Left renal pelvis (tissue), 4 donors: ENCODE measurements at places on chromosomes 1 and 21.

GRCh38 chr1:180905927-180906326 is 6.8 kb upstream of the KIAA1614 start:
- DNase-seq, result no peak

GRCh38 chr1:236914375-236914774 is 89.9 kb downstream of the MT1HL1 start:
- no peak for DNase-seq

- no peak for DNase-seq
These were observed 519.7 kb upstream of the PRMT6 start for GRCh38 chr1:106536741-106537140.

GRCh38 chr1:226051365-226051764 is 11.2 kb upstream of the H3-3A start:
- no peak for DNase-seq

DNA sequence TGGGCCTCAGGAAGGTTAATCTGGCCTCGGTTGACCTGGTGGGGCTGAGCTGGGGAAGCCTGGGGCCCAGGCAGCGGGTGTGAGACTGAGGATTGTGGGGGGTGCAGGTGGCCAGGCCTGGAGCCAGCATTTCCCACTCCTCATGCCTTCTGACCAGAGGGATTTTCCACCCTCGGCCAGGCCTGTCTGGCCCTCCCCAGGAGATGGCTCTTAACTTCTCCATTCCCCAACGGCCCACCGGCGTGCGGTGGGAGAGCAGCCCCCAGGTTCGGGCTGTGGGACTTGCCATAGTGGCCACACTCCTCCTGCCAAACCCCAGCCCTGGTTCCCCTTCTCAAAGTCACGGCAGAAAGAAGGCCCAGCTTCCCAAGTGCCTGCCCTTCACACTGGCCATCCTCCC is 126.5 kb upstream of the RUNX3 start:
- DNase-seq, result no peak

DNA sequence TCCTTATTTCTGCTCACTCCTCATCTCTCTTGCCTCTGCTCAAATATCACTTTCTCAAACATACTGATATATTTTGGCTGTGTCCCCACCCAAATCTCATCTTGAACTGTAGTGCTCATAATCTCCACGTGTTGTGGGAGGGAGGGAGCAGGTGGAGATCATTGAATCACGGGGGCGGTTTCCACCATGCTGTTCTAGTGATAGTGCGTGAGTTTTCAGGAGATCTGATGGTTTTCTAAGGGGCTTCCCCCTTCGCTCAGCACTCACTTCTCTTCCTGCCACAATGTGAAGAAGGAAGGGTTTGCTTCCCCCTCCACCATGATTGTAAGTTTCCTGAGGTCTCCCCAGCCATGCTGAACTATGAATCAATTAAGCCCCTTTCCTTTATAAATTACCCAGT is 26.6 kb downstream of the ZBTB8OS start:
- no peak for DNase-seq

DNA sequence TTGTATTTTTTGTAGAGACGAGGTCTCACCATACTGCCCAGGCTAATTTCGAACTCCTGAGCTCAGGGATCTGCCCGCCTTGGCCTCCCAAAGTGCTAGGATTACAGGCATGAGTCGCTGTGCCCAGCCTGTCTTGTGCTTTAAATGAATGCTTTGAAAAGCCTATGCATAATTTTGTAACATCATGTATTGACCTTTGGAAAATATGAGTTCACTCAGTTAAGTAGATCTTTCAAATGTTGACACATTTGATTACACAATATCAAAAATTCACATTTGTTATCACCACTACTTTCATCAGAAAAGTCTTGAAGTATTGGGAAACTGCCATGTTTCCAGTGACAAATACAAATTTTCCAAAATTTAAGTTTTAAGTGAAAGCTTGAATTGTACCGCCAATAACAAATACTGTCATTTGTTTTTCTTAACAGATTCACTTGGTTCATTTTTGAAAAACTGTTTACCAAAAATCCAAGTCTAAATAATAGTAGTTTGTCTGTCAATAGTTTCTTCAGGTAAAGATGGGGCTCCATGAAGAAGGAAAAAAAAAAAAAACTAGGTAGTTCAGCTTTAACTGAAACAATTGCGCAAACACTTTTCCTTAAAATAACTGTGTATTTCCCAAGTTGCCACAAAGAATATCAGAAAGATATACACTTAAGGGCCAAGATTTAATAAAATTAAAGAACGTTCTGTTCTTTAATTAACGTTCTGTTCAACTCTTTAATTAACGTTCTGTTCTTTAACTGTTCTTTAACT is 233.2 kb upstream of the NR5A2 start:
- DNase-seq, result no peak

GRCh38 chr1:113917400-113918082 is 11.6 kb upstream of the HIPK1 start:
- no peak for DNase-seq

DNA sequence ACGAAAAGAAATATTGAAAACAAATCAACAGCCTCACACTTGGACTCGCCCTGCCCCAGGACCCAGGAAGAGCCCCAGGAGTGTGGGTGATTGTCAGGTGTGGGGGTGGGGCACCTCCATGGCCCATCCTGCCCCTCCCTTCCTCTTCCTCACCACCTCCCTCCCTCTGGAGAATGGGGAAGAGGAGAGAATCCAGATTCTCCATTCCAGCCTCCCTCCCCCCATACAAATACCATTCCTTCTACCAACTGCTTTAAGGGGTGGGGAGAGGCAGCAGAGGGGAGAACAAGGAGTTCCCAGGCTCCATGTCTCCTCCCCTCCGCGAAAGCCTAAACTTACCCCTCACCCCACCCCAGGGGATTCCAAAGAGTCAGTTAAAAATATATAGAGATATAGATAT is 36.7 kb downstream of the MEF2D start:
- DNase-seq, result no peak

- DNase-seq, result no peak
These were observed 61.3 kb downstream of the PRDM16 start for GRCh38 chr1:3130268-3130667.

GRCh38 chr1:178961331-178961730 is 64.4 kb upstream of the FAM20B start:
- DNase-seq, result no peak

DNA sequence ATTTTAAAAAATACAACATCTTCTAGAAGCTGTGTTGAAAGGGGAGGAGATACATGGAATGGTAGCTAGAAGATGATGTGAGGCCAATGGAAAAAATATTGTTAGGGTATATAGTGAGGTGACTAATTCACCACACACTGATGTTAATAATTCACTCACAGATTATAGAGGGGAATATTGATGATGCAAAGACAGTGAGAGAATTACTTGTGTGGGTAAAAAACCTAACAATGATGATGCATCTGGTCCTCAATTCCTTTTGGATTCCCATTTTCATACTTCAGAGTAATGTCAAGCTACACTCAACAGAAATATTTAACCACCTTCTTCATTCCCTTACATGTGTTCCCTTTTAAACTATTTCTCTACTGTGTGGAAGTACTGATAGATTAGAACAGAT is 169.5 kb upstream of the DPYD start:
- no peak for DNase-seq

- DNase-seq, result no peak
These were observed 24.0 kb downstream of the NGF start for GRCh38 chr1:115314092-115314491.

DNA sequence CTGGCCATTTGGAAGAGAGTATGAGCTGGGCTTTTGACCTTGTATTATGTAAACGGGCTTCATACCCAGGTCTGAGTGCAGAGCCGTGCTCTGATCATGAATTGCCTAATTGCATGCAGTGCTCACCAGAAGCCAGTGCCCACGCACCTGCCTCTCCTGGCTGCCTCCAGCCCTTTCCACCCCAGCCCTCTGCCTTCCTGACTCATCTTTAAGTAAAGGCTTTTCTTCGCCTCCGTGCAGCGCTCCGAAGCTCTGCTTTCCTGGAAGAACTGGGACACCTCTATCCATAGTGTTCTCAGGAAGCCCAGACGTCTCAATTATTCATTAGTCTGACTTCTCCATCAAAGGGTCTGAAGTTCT is 413.7 kb downstream of the PTPRU start:
- no peak for DNase-seq

- peak; percentile 58 for DNase-seq
These were observed 318.8 kb downstream of the PCP4 start for GRCh38 chr21:40186045-40186444.

DNA sequence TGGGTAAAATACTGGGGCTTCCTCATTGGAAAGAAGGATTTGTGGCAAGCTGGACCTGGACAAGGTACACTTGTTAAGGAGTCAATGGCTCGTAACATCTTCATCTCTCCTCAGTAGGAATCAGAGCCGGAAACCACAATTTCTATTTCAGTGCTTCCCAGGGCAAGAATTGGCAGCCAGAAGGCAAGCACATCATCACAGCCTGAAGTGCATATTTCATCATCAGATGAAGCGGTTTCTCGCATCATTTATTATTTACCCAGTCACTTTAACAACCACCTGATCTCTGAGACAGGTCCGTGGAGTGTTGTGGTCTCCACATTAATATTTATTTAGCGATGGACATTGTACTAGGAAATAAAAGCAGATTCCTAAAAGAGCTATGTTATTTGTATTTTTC is 55.0 kb downstream of the KCNJ15 start:
- no peak for DNase-seq

DNA sequence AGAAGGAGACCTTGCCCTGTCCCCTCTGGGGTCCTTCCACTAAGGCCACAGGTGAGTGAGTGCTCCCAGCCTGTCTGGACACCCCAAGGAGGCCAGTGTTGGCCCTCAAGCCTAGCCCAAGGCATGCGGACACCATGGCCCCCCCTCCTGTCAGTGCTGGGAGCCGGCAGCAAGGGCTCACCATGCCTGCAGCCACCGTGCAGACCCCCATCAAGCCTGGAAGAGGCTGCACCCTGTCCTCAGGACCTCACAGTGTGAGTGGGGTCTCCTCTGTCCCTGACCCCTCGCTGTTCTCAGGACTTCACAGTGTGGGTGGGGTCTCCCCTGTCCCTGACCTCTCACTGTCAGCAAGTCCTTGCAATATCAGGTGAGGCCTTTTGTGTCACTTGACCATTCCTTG is 33.2 kb upstream of the PRSS38 start:
- no peak for DNase-seq

- no peak for DNase-seq
These were observed 25.6 kb downstream of the RNF187 start for GRCh38 chr1:228512781-228513198.

DNA sequence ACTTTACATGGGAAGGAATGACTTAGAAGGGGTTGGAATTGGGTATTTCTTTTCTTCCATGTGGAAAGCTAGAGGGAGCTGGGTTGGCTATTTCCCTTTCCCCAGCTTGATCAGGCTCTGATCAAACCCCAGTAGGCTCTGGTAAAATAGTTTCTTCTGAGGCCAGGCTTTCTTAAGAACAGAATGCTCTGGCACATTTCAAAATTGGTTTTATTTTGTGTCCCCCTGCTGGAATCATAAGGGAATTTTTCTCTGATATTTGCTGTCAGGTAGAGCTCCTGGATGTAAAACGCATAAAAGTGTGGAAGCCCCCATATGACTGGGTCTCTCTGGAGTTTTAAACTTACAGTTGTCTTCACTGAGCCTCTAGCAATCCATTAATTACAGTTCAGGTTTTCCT is 17.1 kb upstream of the APOBEC4 start:
- DNase-seq, result no peak

DNA sequence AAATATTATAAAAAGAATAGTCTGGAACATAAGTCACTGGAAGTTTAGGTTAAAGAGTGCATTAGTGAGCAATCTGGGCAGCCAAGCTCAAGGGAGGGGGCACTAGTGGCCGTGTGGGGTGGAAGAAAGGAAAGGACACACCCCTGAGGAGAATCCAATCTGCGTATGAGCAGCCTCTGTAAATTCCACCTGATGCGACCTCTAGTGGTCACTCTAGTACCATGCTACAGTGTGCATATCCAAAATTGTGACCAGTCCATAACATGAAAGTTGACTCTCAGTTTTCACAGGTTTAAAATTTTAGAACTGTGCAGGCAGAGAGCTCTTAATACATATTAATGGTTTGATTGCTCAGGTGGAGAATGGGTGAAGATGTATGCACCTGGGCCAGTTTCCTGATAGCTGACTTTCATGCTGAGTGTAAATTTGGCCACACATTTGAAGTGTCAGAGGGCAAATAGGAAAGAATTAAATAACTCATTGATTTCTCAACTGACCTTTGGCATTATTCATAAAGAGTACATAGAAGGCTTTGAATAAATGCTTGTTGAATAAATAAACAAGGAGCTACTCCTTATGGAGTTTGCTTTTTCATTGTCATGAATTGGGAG is 105.9 kb upstream of the C21orf91 start:
- no peak for DNase-seq

- no peak for DNase-seq
These were observed 130.5 kb downstream of the RASAL2 start for GRCh38 chr1:178224358-178224757.

DNA sequence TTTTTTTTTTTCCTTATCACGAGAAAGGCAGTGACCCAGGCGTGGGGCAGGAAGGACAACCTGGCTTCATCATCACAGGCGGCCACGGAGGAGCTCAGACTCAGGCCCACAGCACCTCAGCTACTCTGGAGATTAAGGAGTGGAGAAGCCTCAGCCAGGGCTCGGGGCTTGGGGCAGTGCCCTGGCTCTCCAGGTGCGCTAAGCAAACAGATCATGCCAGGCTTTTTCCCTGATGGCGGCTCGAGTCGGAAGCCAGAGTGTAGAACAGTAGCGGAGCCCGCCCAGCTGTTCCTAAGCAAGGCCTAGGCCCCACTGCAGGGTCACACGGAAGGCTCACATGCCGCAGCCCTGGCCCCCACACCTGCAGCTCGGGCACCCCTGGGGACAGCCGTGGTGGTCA is 70.7 kb downstream of the AGPAT3 start:
- DNase-seq, result no peak

- DNase-seq, result no peak
These were observed 11.2 kb downstream of the KCNK1 start for GRCh38 chr1:233625087-233625486.

GRCh38 chr1:37901191-37901892 is 42.0 kb upstream of the MTF1 start:
- DNase-seq, result no peak

DNA sequence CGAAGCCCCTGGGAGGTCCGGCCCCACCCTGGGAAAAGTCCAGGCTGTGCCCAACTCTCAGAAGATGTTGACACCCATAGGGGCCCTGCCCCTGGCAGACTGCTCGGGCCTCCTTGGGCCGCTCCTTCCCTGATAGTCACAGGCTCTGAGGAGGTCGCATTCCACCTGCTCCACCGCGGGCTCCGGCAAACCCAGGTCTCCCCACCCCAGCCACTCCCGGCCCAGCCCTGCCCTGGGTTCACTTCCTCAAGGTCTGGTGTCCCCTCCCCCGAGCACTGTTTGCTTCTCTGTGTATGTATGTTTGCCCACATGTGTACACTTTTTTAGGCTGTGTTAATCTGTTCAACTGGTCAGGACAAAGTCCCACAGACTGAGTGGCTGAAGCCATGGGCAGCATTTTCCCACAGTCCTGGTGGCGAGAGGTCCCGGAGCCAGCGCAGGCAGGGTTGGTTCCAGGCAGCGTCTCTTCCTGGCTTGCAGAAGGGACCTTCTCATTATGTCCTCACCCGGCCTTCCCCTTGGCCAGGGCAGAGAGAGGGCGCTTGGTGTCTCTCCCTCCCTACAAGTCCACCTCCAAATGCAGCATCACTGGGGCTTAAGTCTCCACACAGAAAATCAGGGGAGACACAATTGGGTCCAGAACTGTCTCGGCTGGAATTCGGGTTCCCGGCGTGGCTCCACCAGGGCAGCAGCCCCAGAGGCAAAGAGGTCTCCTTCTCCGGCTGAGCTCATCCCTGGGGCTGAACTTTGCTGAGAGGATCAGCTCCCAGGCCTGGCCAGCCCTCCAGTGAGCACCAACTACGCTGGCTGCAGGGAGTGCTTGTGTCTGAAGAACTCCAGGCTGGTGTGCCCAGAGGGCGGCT is 10.5 kb upstream of the PRXL2B start:
- no peak for DNase-seq
